ENCODE measurements at places on chromosomes 5 and 9.
A peak's percentile ranks its signal among the peaks of the same experiment; 100 is the strongest.

- peak; percentile 5 for DNase-seq
Measured at GRCh38 chr5:161847941-161848391, at the start of gene GABRA1. Gene GABRA1 (plus strand): TSS chr5:161848120. CDS start chr5:161850811, 2,691 bp downstream.

DNA sequence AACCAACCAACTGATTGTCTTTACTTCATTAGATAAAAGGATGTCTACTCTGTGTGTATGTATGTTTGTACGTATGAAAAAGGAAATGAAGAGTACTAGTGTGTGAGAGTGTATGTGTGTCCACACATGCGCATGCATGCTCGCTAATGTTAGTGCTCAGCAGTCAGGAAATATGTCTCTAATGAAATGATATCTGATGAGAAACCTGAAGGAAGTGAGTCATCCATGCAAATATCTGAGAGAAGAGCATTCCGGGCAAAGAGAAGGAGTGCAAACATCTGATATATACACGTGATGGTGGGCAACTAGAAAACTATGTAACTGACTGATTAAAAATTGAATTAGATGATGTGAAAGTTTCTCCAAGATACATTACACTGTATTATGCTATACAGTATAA lies 29.6 kb upstream of the UGCG start:
- peak; percentile 51 for DNase-seq

DNA sequence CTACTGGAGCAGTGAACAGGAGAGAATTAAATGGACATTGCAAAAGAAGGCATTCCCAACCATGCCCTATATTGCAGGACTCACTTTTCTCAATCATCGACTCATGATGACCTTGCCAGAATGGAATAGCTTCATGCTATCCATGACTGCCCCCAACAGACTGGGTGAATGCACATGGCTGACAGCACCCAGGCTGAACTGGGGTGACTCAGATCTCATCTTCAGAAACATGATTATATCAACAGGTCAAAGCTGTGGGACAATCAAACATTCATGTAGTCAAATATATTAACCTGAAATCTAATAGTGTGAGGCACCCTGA lies 34.7 kb upstream of the MIER3 start:
- no peak for DNase-seq

DNA sequence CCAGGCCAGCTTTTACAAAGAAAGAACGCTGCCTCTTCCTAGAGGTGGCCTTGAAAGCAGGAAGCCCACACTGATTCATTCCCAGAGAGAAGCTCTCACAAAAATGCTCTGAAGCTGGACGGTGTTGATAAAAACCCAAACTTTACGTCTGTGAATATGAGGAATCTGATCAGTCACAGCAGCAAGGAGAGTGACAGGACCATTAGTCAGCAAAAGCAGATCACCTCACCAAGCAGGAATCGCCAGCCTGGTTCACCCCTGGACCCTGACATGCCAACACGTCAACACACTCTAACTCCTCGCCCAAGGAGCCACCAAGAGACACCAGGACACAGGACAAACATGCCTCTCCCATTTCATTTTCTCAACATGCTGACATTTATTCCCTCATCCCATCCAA lies 70.6 kb upstream of the ZNF622 start:
- DNase-seq, result peak; percentile 18

- DNase-seq, result no peak
Measured at GRCh38 chr5:87432460-87432859, 19.7 kb upstream of the CCNH start.

DNA sequence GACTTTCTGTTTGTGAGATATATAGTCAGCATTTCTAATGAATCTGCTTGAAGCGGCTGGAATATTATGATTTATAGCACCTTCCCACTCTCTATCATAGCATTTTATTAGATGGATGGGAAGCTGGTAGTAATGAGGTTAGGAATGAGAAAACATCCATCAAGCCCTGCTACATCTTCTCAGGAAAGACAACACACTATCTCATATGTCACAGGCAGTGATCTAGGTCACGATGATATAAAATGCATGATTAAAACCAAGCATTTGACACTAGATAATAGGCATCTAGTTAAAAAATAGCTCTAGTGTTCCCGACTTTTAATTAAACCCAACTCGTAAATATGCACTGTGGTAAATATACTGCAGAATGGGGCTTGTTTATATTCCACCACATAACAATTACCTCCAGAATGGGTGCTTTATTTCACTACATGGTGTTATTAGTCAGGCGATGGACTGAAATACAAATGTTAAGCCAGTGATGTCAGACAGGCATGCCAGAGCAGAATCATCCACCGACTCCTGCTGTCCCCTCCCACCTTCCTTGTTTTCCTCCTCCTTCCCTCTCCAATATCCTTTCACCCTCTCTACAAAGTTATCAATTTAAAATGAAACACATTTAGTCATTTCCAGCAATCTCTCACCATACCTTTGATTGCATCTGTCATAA lies 286.8 kb downstream of the SPATA31D1 start:
- no peak for DNase-seq

- no peak for DNase-seq
Measured at GRCh38 chr5:88671106-88671504, 211.9 kb downstream of the MEF2C start.

GRCh38 chr5:111774525-111774924 lies 17.5 kb upstream of the NREP start:
- DNase-seq, result no peak

- DNase-seq, result no peak
Measured at GRCh38 chr9:134868751-134869553, 11.7 kb upstream of the FCN2 start.

- DNase-seq, result no peak
Measured at GRCh38 chr5:151028717-151029116, 8.3 kb downstream of the GPX3 start.

- peak; percentile 15 for DNase-seq
Measured at GRCh38 chr5:149517461-149518122, 33.6 kb downstream of the CSNK1A1 start.

- DNase-seq, result no peak
Measured at GRCh38 chr9:89654025-89654662, 49.3 kb downstream of the GADD45G start.

DNA sequence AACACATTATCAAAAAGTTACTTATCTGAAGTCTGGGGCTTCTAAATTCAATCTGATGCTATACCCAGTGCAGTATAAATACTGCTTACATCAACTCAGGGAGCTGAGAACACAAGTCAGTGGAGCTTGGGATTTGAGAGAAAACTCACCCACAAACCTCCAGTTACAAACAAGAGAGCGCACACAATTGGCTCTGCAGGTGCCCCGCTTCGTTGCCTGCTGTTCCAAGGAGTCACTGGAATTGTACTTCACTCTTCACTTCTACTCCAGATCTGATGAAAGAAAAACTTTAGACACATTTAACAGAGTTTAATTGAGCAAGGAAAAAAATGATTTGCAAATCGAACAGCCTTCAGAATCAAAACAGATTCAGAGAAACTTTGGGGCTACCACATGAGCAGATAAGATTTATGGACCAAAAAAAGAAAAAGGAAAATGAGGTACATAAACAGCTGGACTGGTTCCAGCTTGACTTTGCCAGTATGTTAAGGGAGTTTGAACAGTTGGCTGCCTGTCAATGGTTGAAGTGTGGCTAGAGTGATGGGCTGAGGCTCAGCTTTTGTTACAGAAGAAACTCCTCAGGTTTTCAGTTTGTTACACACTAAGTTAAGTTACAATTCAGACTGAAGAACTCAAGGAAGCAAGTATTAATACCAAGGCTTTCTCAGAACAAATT lies 156.6 kb downstream of the AOPEP start:
- DNase-seq, result no peak

GRCh38 chr5:35309365-35310130 lies 79.3 kb upstream of the PRLR start:
- no peak for DNase-seq

DNA sequence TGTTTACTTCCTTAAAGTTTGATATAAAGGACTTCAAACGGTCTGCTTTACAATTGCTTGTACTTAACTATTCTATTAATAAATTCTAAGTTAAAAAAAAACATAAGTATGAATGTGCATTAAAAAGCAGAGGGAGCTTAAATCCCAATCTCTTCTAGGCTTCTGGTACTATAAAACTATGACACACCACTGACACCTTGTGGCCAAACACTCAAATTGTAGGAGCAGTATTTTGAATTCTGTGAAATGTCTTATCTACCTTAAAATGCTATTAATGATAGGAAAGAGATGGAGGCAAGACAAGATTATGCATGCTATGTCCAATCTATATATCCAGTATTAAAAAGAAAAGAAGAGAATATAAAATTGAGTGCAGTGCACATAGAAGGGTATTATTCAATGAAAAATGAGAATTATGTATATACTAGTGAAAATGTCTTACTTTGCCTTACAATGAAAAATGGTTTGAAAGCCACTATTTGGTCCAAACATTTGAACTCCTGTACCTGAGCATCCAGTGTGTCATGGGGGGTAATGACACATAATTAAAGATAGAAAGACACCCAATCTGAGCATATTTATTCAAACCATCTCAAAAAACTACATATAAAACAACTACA lies 87.6 kb downstream of the ERP44 start:
- peak; percentile 34 for DNase-seq

DNA sequence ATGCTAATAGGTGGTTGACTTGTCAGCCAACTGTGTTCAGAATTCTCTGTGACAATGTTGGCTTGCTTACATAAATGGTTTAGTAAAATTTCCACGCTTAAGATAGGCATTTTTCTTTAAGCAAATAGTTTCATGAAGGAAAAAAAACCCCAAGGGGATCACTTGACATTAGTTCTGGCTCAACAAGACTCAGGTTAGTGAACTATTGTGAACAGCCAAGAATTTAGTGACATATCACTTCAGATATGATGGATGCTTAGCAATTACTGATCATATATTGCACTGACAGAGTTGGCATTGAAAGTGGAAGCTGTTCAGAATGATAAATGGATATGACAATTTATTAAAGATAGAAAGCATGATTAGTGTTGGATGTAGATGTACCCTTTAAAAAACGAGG lies 218.5 kb downstream of the TMEM232 start:
- no peak for DNase-seq

GRCh38 chr5:164013077-164013670 lies 507.8 kb downstream of the MAT2B start:
- DNase-seq, result peak; percentile 57

- no peak for DNase-seq
Measured at GRCh38 chr9:126411948-126412284, 85.3 kb downstream of the MVB12B start.

- DNase-seq, result no peak
Measured at GRCh38 chr9:124510650-124511425, 3.6 kb upstream of the NR5A1 start.

GRCh38 chr5:96084874-96085506 lies 123.3 kb upstream of the ELL2 start:
- no peak for DNase-seq

DNA sequence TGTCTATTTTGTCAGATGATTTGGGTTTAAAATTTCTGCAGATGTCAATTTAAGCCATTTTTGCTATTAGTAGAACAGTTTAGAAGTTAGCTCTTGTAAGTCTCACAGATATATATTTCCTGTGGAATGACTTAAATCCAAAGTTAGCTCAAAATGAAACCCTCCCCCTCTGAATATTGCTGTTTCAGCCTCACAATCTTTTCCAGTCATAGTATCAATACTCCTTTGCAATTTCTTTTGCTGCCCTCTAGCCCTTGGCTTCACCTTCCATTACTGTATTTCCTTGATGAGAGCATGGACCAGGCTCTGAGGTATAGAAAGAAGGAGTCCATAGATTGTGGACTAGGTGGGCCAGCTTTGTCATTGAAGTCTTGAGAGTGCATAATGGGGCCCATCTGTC lies 124.4 kb downstream of the ATG10 start:
- no peak for DNase-seq

DNA sequence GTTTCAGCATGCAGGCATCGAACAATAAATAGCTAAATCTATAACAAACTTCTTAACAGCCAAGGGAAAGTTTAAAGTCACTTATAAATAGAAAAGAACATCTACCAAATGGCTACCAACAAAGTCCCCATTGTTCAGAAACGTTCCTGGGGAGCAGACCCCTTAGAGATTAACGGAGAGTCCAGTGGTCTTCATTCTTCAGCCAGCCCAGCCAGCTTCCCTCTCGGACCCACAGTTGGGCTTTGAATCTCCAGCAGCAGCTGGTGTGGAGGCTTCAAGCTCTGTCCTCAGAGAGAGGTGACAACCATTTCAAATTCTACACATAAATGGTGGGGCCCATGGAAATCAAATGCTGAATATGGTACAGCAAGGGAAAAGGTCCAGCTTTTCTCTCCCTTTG lies 11.2 kb downstream of the ENC1 start:
- no peak for DNase-seq

- DNase-seq, result peak; percentile 53
Measured at GRCh38 chr5:168681556-168682183, 102.5 kb upstream of the PANK3 start.

DNA sequence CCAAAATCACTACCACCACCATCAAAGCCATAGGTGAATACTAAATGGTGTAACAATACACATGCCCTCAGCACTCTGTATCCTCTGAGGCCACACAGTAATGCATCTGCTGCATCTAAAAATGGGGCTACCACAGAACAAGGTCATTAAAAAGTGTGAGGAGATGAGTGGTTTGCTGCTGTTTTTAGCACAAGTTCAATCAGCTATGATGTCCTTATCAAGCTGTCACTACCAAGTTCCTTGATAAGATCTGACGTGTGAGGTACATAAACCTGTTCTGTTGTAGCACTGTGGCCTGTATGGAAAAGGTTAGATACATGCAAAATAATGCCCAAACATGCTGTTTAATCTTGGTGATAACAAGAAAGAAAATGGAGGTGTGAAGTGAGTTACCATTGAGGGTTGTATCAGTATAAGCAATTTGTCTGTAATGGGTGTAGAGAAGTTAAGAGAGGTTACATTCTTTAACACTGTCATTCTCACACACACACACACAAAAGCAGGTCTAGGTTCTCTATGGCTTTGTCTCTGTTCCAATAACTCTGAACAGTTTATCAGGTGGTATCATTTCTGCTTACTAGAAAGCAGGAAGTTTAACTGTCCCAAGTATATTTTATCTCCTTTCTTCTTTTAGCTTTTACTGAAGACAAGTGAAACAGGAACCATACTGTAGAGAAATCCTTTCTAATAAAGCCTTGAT lies 252.9 kb downstream of the CWC27 start:
- no peak for DNase-seq

GRCh38 chr5:169791251-169791650 lies 154.2 kb downstream of the DOCK2 start:
- DNase-seq, result no peak

Data from AG20443 (cell line).